Inflammatory macrophage treated with lipopolysaccharide for 1 hour (primary cell): ENCODE measurements at places on chromosomes 11 and 22.

- no peak for DNase-seq
Measured at GRCh38 chr11:83023410-83023809, 48.3 kb downstream of the RAB30 start.

- no peak for DNase-seq
Measured at GRCh38 chr22:25110596-25110845, 89.1 kb upstream of the CRYBB3 start.

DNA sequence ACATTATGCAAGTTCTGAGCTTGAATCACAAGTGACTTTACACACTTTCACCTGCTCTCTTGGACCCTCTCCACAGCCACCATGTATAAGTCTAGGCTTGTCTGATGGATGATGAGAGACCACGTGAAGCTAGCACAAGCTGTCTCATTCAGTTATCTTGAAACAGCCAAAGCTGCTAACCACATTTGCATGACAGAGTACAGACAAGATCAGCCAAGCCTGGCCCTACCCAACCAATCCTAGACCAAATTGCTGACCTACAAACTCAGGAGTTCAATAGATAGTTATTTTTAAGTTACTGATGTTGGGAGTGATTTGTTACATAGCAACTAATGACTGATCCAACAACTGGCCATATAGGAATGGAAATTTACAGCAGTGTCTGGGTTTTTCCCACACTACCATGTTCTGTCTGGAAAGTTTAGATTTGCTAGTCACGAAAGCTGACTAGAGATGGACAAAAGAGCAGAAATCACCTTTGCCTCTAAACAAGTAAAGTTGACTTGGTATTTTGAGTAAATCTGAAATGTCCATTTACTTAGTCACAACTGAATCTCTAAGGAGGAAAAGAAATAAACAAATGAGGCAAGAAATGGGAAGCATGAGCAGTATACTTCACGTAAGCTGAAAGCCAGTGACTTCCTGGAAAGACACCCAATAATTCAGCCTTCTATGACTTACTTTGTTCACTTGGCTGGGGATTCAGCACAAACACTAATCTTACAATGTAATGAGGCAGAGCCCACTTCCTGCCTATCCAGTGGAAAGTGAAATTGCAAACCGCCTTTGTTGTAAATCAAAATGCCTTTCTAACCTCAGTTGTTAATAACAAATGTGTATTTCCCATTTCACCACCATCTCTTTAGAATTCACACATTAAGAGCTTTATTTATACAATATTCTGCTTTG is 101.7 kb downstream of the FAM181B start:
- DNase-seq: peak; percentile 3

GRCh38 chr22:46574993-46575910 is 37.8 kb upstream of the CELSR1 start:
- DNase-seq: no peak
